ENCODE measurements at places on chromosomes 16 and 17.

DNA sequence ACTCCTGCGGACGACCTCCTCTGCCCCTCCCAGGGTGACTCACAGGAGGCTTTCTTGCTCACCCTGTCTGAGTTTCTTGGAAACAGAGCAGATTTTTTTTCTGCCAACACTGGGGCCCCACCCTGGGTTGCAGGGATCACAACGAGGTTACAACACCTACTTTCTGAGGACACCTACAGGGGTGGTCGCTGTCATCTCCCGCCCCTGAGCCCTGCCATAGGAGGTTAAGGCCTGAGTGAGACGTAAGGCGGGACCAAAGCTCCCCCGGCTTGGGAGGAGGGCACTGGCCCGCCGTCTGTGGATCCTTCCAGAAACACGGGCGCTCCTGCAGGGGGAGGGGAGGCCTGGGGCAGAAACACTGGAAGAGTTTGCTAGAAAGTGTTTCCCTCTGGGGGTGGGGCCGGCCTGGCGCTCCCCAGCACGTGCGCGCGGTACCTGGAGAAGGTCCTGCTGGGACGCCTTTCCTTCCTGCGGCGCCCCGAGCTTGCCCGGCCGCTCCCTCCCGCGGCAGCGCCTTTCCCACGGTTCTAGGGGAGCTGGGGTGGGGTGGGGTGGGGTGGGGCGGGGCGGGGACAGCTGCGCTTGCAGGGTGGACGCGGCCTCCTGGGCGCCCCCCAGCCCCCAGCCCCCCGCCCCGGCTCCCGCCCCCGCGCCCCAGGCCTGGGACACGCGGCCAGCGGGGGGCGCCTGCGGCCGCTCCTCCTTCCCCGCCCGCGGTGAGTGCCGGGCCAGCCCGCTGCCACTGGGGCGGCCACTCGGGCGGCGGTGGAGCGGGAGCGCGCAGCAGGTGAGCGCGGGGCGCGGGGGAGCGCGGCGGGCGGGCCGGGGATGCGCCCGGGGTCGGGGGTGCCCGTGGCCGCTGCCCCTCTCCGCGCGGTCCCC, 20.7 kb upstream of the ADCY7 start:
- no peak for DNase-seq

GRCh38 chr16:20648436-20648835, 49.0 kb downstream of the ACSM1 start:
- no peak for DNase-seq

GRCh38 chr16:10579965-10580882, at the start of gene EMP2:
EMP2 (minus strand) TSS chr16:10580598; CDS start chr16:10547617, 32,981 bp downstream.
- DNase-seq, result no peak

GRCh38 chr16:72108353-72109102, 14.9 kb downstream of the DHX38 start:
- no peak for DNase-seq

GRCh38 chr16:3872216-3872895, 8.2 kb downstream of the CREBBP start:
- no peak for DNase-seq

DNA sequence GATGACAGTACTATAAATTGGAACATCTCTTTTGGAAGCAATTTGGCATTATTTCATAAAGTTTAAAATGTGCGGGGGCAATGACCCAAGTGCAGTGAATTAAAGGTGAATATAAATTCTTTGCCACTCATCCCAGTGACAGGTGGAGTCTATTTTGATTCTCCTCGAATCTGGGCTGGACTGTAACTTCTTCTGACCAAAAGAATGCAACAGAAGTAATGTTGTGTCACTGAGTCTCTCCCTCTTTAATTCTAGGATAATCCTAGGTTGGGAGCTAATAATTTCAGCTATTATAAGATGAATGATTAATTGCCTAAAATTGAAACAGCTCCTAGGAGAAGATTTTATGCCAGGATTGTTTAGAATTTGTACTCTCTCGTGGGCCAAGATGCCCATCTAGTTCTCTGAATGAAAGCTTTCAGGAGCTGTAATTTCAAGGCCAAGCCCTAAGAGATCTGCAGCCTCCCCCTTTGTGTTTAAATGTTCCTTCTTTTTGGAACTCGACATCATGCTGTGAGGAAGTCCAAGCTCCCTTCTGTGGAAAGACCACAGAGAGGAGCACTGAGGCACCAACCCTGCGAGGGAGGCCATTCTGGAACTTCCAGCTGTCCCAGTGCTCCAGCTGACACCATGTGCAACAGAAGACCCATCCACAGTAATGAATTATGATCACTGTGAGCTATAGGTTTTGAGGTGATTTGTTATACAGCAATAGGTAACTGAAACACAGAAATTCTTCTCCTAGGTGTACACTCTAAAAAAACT, 208.1 kb downstream of the COPRS start:
- no peak for DNase-seq

DNA sequence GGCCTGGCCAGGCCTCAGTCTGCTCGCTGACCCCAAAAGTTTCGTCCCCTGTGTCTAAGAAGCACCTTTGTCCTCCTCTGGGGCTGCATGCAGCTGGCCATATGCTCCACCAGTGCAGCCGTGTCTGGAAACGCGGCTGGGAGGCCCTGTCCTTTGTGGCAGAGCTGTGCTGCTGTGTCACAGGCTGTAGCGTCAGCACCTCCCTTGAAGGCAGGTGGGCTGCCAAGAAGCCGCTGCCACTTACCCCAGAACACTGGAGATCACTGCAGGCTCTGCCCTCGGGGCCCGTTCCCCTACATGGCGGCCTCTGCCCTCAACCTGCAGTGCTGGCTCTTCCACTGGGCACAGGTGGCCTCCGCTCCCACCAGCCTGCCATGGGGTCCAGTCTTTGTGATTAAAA, 15.7 kb upstream of the MC1R start:
- DNase-seq, result no peak

DNA sequence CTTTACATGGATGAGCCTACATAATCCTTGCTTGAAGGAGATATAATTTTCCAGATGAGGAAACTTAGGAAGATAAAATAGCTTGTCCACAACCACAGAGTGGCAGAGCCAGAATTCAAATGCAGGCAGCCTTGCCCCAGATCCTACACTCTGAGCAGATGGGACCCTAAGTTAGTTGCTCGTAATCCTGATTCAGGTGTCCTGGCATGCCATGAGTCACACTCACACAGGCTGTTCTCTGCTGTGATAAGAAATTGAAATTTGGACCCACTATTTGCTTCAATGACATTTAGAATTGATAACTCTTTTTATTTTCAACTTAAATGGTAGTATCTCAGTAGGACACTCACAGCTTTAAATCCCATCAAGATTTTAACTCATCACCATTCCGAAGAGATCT, 150.7 kb upstream of the CACNG5 start:
- no peak for DNase-seq

GRCh38 chr16:76943921-76944320, 247.1 kb upstream of the MON1B start:
- DNase-seq, result peak; percentile 46

- DNase-seq, result no peak
These were observed 108.4 kb upstream of the METRNL start for GRCh38 chr17:82970818-82971590.

DNA sequence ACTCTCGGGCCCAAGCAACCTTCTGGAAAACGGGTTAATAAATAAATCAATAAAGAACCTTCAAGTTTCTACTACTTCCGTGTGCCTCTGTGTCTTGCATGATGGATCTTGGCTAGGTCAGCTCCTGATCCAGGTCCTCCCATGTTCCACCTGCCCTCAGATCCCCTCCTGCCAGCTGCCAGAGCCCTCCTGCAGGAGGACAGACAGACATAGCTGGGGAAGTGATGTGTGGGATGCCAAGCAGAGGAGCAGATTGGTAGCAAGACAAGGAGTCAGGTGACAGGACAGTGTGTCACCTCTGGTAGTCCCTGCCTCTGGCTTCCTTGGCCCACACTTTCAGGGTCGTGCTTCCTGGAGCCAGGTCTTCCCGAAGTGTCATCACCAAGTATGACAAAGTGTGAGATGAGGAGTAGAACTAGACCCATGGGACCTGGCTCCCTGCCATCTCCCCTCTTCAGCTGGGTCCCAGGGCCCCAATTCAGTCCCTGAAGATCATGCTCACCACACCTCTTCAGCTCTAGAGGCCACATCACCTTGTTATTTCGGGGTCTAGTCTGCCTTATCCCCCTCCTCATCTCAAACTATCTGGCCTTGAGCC, 1.0 kb upstream of the EPN3 start:
- no peak for DNase-seq

DNA sequence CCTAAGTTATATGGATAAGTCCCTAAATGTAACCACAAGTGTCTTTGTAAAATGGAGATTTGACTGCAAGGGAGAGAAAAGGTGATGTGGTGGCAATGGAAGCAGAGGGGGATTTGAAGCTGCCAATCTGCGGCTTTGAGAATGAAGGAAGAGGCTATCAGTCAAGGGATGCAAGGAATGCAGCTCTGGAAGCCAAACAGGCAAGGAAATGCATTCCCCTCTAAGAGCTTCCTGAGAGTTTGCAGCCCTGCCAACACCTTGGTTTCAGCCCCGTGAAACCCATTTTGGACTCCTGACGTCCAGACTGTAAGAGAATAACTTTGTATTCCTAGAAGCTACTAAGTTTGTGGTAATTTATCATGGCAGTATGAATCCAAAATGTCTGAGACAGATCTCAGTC, 167.3 kb upstream of the MPHOSPH6 start:
- DNase-seq, result no peak

GRCh38 chr17:59402760-59403159, 71.3 kb downstream of the YPEL2 start:
- no peak for DNase-seq

GRCh38 chr16:1331712-1332617, 1.5 kb upstream of the BAIAP3 start:
- DNase-seq, result peak; percentile 13

GRCh38 chr17:4534928-4535666, 20.1 kb downstream of the MYBBP1A start:
- no peak for DNase-seq

DNA sequence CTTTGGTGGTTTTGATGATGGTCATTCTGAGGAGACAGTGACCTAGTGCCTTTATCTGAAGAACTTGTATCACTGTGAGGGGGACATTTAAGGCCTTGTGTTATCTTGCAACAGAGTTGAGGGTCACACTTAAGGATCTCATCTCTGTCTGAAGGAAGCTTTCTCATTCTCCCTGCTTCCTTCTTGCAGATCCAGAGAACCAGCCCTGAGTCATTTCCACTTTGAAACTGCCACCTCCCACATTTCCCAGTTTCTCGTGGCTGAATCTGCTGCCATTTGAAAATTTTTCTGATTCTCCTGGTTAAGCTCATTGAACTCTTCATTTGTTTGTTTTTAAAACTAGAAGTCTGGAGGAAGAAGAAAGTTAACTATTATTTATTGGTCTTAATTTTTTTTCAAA, 190.2 kb upstream of the CDH11 start:
- no peak for DNase-seq

DNA sequence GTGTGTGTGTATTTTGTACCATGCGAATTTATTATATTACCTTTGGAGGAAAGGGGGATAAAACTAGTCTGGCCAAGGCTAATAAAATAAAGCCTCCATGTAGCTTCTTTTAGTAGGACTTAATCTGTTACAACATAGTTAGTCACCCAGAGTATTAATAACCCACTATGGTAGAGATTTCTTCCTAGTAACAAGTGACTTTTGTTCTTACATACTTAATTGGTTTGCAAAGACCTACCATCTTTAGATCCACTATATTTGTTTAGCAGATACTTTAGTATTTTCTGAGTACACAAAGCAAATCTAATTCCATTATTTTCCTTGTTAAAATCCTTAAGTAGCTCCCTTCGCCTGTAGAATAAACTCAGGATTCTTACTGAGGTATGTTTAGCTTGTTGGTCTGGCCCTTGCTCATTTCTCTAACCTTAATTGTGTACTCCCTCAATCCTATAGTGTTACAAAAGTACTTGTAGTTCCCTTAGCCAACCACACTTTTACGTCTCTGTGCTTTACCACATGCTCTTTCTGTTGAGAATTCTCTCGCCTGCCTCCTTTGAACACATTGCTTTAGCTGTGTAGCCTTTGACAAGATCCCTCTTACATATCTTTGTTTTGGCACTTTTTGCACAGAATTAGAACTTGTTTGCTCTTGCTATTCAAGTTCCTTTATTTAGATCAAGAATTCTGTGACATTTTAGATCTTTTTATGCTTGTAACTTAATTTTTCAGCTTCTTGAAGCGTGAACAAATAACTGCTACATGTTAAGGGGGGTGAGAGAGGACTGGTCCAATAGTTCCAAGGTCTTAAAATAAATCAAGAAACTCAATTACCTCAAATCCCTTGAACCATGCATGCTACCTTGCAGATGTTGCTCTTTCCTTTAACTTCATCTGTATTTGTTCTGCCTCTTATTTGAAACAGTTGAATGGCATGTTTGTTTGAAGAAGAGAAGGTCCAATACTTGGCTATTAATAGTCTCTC, 23.8 kb downstream of the CLTC start:
- no peak for DNase-seq

GRCh38 chr17:78573955-78574354, 3.2 kb downstream of the DNAH17 start:
- no peak for DNase-seq

DNA sequence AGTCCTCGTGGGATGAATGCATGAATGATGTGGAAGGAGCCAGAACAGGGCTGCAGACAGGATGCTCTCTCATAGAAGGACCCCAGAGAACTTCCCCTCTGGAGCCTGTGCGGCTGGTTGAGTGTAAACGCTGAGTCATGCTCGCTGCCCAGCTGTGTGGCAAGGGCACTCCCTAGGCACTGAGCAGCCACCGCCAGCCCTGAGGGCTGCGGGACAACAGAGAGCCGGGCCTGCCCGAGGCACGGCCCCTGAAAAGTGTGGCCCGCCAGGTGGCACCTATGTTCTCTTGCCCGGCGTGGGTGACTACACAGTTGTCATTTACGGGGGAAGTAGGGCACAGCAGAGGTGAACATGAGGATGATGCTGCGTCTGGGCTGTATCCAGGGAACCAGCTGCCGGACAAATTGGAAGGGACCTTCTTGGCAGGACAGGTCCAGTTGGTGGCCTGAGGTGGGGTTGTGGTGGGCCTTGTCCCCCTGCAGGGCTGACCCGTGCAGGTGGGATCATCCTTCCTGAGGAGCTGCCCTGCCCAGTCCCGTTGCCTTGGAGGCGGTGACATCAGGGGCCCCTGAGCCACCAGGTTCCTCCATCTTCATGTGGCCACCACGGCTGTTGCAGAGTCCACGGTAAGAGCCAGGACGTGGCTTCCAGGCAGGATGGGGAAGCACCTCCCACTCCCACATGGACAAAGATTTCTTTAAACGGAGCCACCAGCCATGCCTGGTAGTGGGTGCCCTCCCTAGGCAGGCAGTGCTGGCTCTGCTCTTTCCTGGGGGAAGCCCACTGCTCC, 94.8 kb upstream of the CBX4 start:
- DNase-seq, result no peak

DNA sequence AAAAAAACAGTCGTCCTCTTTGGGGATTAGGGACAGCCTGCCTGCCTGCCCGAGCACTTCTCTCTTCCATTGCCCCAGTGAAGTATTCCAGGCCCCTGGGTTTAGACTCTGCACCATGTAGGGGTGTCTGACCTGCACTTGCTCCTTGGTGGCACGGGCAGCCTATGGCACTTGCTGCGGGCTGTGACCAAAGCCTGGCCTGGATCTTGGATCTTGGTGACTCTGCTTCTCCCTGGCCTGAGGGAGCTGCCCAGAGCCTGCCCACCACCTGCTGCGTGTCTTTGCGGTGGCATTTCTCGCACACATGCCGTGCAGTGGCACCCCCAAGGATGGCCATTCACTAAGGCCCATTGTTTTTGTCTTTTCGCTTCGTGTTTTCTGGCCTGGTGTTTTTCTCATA, 6.1 kb upstream of the STH start:
- DNase-seq, result no peak
